ENCODE measurements at places on chromosomes 4 and X.

DNA sequence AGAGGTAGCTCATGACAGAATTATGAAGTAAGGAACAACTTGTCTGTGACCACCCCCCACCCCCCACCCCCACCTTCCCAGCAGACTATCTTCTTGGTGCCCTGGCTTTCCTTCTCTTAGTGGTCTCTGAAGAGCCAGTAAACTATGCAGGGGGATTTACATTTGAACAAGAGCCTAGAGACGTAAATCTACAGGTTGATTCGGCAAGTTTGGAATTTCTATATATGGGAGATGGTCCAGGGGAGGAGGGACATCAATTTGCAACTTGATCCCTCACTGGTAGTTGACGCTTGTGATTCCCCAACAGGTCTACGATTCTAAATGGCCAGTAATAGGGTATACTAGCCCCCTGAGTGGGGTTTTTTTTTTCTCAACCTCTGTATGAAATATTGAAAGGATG is 36.7 kb downstream of the IL13RA1 start:
- no peak for DNase-seq

DNA sequence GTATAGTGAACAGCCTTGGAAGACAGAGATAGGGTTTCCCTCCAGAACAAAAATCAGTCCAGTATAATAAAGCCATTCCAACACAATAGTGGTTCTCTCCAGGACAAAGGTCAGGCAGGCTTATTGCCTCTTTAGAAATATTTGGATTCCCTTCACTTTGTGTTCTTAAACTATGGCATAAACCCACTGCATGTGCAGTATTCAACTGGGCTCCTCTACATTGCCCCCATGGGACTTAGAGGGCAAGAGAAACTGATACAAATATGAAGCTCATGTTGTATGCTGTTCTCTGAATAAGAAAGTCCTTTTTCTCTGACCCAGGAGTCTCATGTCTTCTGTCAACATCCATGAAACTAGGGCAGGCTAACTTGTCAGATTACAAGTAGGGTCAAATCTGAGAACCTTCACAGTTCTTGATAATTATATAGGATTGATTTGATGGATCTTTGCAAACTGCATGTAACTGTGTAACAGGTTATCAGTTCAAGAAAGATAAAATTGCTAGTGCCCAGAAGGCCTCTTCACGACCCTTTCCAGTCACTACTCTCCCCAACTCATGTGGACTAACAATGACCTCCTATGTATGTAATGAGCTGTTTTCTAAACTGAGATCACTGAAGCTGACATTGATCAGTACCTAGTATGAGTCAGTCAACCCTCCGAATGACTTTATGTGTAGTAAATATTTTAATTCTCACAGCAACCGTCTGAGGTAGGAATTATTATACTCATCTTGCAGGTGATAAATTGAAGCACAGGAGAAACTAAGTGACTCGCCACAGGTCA is 31.9 kb upstream of the FAM9C start:
- no peak for DNase-seq

- no peak for DNase-seq
These were observed 18.9 kb upstream of the MSMO1 start for GRCh38 chr4:165308606-165309005.

DNA sequence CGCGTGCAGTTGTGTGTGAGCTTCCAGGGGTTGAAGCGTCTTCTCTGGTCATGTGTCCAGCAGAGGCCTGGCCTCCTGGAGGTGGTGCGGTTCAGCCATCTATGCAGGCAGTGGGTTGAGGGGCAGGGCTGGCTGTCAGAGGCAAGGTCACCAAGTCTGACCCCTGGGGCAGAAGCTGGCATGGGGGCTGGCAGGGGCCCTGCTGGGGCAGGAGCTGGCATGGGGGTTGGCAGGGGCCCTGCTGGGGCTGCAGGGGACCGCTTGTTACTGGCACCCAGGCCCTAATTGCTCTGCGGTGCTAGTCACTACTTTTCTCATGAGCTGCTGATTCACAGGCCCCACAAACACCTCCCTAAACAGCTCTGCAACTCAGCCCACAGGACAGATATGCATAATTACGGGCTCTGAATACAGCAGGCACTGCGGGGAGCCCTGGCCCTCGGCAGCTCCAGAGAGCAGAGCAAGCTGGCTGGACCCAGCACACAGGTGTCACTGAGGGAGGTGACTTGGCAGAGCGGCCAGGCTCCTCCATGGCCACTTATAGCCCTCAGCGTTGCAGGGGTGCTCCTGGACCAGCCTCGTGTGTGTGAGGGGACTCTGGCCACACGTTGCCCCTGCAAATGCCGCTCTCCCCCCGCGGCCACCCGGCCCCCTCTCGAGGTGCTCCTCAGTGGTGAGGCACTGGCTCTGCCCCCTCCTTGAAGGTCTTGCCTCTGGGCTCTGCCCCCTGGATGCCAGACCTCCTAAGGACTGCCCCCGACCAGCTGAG is 32.7 kb downstream of the CPLX1 start:
- no peak for DNase-seq

DNA sequence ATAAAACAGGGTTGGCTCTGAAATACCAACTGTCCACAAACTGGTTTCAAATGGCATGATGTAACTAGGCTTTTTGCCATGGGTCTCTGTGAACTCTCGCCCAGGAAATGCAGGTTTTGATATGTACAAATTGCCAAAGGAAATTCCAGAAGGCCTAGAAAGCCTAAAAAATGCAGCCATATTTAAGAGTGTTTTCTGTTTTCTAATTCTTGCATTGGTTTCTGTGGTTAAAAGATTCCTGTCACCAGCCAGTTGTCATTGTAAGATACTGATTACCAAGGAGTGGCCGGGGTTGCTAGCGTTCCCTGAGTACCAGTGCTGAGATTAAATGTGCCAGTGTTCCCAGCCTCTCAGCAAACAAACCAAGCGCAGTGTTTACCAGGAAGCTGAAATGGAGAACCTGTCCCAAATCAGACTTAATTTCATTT is 53.9 kb upstream of the SORBS2 start:
- no peak for DNase-seq

DNA sequence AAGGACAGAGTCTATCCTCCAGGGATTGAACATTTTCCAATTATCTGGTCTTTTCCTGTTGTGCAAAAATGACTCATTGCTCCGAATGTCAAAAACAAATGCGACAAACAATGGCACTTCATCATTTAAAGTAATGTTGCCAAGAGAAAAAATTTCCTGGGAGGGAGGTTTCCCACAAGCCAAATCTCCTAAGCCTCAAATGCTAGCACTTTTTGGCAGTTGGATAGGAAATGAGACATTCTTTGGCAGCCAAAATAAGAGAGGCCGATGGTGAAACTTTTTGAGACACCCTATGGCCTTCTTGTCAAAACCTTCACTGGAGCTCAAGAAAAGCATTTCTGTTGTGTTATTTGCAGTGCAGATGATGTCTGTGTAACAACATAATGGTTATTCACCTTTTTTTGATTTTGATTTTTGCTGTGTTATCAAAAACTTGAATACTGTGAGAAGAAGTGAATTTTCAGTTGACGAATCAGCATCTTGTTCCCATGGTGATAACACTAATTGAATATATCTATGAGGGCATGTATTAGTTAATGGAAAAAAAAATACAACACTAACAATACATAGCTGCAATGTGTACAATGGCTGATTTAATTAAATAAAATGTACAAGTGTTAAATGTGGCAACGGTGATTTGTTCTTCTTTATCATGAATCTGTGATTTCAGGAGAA is 333.8 kb downstream of the ANK2 start:
- DNase-seq: no peak

GRCh38 chr4:141388481-141388880 is 167.8 kb downstream of the ZNF330 start:
- DNase-seq: no peak

DNA sequence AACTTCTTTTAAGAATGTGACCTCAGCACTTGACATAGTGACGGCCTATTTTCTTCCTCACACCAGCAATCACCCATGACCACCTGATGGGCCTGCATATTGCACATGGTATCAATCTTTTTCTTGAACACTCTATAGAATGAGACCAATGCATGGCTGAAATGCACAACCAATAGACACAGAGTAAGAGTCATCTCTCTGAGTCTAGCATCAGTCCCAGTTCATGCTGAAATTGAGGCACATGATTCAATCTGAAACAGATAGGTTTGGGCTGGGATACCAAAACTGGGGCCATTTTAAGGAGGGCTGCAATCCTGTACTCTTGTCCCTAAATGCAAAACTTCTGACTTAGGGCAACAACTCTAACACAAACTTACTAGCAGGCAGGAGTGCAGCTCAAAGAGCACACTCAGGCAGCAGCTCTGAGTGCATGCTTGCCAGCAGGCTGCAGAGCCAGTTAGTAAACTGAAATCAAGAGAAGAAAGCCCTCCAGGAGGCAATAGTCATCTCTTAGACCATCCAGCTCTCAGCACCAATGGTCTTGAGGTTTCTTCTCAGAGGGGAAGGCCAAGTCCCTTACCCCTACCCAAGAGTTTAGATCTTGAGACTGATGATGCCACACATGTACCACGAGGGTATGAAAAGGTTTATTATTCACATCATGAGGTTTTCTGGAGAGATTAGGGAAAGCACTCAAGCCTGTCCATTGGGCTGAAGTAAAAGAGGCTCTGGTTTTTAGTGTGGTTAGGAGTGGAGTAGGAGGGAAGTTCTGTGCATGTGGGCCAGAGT is 24.7 kb upstream of the GPR101 start:
- DNase-seq: no peak

GRCh38 chrX:45769761-45770582 is 569.3 kb upstream of the DIPK2B start:
- no peak for DNase-seq

- no peak for DNase-seq
These were observed 926.1 kb downstream of the ADGRL3 start for GRCh38 chr4:62126064-62126732.

DNA sequence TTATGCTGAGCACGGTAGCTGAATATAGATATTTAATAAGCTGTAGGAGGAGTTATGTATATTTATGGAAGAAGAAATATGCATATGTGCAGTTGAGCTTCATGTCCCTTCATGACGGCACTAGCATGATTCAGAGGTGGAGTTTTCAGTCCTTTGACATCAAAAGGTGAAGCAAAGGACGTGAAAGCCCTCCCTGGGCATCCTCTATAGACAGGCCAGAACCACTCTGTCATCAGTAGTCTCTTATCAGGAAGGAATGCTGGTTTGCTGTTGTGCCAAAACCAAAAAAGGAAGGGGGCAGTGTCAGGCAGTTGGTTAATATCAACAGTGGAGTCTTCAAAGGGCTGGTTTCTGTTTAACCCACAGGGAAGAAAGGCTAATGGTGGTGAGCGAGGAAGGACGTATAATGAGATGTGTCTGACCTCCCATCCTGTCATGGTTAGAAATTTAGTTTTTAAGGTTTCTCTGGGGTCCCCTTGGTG is 23.5 kb upstream of the IL2 start:
- peak; percentile 42 for DNase-seq

DNA sequence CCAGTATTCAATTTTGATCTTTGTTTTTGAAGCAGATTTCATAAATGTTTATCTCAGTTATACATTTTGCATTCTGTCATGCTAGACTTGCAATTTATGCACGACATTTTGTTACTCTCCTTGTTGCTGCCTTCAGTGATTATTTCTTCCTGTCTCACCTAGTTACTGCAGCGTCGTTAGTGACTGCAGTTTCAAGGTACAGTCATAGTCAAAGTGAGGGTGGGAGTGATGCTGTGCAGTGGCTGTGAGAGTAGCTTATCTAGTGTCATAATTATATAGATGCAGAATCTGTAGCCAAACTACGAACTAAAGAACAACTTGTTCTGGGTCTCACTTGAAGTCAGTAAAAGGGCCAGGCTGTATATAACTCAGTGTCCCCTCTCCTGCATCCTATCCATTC is 69.8 kb downstream of the GPR101 start:
- no peak for DNase-seq

GRCh38 chr4:115671581-115671980 is 558.2 kb upstream of the NDST4 start:
- no peak for DNase-seq

DNA sequence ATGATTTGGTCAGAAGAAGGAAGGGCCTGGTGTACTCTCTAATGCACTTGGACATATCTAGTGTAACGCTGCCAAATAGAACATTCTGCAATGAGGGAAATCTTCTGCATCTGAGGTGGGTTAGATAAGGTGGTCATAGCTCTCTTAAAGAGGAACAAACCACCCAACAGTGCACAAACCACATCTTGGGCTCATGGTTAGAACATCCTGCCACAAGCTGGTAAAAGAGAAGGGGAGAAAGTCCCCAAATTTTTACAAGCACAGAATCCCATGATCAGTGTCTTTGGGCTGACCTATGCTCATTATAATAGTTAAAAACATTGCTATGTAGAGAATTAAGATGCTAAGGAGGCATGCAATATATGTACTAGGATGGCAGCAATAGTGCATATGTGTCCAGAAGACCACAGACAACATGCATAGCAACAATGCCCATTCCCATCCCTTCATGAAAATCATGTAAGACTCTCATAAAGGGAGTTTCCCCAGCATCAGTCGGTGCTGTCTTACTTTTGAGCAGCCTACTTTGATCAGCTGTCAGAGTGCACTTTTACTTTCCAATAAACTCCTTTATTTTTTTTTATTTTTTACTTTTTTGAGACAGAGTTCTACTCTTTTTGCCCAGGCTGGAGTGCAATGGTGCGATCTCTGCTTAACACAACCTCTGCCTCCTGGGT is 99.7 kb upstream of the SLC7A11 start:
- DNase-seq: peak; percentile 69

DNA sequence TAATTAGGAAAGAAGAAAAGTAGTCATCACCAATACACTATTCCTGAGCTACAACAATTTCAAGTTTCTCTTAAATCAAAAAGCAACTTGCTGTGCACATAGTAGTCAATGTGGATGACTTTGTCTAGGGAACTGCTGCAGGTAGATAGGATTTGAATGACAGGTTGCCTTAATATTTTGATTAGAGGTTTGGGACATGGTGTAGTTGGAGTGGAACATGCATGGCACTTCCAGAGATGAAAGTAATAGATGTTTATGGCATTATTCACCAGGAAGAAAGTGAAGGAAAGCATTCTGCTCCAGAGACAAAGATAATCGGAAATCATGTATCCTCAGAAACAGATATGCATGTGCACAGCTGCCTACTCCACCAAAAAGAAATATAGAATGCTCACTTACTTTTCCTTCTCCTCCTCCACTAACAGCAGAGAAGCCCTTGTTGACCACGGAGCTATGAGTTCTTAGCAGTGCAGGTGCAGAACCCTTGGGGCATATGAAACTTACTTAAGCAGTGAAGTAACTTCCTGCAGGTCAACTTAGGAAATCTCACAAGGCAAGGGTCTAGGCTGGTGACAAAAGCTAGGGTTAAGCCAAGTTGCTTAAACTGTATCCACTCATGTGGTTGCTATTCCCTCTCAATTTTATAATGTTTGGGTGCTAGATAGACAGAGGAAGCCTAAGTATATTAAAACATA is 390.8 kb downstream of the HNRNPD start:
- no peak for DNase-seq

DNA sequence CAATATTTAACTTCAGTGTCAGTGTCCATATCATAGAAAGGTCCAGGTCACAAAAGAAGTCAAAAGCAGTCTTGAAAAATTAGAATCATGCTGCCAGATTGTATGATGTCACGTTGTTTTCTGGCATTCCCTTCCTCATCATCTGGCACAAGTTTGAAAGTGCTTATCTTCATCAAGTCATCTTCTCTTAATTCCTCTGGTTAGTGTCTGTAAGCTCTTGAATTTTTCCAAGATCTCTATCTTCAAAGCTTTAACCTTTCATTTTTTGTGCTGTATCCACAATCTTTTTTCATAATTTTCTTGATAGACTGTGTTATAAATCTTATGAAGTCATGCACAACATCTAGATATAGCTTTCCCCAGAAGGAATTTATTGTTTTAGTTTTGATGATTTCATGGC is 682.7 kb upstream of the AADAT start:
- DNase-seq: no peak
